Activated CD4-positive, alpha-beta T cell treated with anti-CD3 and anti-CD28 coated beads, Interleukin-2, amount 10 ng/mL, durations not matched to agents 24 days and 14 days (primary cell): ENCODE measurements at places on chromosomes 5 and 9.
A peak's percentile ranks its signal among the peaks of the same experiment; 100 is the strongest.

DNA sequence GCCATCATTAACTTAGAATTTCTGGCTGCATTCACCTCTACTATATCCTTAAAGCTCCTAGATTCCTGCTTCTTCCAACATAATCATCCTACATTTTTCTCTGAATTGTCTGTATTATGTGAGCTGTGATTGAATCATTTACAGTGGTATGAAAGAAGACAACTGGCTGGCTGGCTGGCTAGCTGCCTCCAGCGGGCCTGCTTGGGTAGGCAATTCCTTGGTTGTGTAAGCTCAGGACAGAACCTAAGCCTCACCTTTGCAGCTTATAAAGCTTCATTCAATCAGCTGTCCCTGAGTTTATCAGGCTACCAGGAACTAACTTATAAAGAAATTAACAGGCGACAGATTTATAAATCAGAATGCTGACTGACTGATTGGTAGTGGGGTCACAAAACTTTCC, 162.7 kb upstream of the NR3C1 start:
- H3K27ac ChIP-seq, result no peak overlapping the region
- no peak for DNase-seq
- H3K4me1 ChIP-seq, result no peaks in the 10 kb centered on the region
- no peaks in the 10 kb centered on the region for H3K27me3 ChIP-seq
- no peak overlapping the region for H3K4me3 ChIP-seq

DNA sequence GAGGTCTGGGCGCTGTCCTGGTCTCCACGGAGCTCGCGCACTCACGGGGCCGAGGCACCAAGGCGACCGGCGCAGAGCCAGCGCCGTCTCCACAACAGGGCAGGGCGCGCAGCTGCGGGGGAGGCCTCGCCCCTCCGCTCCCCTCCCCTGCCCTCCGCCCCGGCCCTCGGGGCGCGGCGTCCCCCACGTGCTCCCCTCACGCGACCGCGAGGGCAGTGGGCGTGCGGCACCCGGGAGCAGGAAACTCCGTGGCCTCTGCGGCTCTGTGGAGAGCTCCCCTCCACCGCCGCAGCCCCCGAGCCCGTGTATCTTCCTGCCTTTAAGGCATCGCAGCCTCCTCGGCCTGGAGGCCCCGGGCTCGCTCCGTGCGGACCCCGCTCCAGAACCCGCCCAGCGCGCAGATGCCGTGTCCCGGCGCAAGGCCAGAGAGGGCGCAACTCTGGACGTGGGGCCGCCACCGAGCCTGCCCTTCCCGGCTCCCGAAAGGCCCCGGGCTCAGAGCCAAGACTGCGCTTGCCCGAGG, 708 bp upstream of the TUBB4B start:
- H3K4me1 ChIP-seq, result peaks cover 19% of the 10 kb centered on the region
- peaks cover 2% of the 10 kb centered on the region for H3K27me3 ChIP-seq
- peaks cover 28% of the 10 kb centered on the region for H3K36me3 ChIP-seq
- peak overlapping the region; percentile 53 for H3K27ac ChIP-seq
- peak overlapping the region; percentile 90 for H3K4me3 ChIP-seq

- no peak for DNase-seq
- H3K27me3 ChIP-seq, result no peaks in the 10 kb centered on the region
- no peak overlapping the region for H3K4me3 ChIP-seq
Observed at GRCh38 chr9:116219686-116220085, 66.1 kb downstream of the PAPPA start.

DNA sequence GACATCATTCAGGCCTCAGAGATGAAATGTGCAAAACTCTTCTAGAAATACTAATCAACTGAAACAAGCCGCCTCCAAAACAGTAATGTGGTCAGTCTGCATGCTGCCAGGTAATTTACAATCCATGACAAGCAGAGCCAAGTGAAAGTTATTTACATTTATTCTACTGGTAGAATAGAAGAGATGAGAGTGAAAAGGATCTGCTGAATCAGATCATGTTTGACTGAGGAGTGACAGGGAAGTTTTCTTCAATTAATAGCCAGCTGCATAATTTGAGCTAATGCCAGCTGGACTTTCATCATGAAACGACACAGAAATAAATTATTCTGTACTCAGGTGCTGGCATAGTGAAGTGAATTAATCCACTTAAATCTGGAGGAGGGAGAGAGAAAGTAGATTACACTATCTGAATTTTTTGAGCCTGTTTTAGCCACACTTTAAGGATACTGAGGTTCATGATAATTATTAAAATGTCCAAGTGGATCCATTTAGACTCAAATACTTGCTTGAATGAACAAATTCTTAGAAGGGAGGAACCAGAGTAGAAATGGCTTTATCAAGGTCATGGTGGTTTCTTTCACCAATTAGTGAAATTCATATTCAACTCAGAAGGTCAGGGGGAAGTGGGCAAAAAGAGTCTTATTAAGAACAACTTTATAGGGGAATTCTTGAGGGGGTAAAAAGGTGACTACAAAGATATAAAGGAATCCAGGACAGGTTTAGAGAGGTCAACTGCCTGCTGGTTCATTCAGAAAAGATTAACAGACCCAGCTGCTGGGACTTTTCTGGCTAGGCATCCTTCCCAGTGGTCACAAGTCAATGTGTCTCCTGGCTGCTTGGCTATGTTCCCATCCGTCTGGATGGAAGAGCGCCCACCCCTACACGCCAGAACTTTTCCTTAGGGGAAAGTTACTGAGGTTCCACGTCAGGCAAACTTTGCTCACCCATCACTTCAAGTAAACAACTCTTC, 350.4 kb downstream of the PDE4D start:
- H3K27ac ChIP-seq, result no peak overlapping the region
- H3K4me1 ChIP-seq, result no peaks in the 10 kb centered on the region
- no peaks in the 10 kb centered on the region for H3K36me3 ChIP-seq

- no peaks in the 10 kb centered on the region for H3K36me3 ChIP-seq
- no peak overlapping the region for H3K4me3 ChIP-seq
- peaks cover 4% of the 10 kb centered on the region for H3K27me3 ChIP-seq
- no peaks in the 10 kb centered on the region for H3K4me1 ChIP-seq
Observed at GRCh38 chr5:42691413-42691937, 65.1 kb upstream of the CCDC152 start.

- peaks cover 25% of the 10 kb centered on the region for H3K27me3 ChIP-seq
- no peak for DNase-seq
- no peaks in the 10 kb centered on the region for H3K4me1 ChIP-seq
- no peak overlapping the region for H3K4me3 ChIP-seq
- no peaks in the 10 kb centered on the region for H3K36me3 ChIP-seq
Observed at GRCh38 chr9:6128030-6128429, 87.6 kb upstream of the IL33 start.

DNA sequence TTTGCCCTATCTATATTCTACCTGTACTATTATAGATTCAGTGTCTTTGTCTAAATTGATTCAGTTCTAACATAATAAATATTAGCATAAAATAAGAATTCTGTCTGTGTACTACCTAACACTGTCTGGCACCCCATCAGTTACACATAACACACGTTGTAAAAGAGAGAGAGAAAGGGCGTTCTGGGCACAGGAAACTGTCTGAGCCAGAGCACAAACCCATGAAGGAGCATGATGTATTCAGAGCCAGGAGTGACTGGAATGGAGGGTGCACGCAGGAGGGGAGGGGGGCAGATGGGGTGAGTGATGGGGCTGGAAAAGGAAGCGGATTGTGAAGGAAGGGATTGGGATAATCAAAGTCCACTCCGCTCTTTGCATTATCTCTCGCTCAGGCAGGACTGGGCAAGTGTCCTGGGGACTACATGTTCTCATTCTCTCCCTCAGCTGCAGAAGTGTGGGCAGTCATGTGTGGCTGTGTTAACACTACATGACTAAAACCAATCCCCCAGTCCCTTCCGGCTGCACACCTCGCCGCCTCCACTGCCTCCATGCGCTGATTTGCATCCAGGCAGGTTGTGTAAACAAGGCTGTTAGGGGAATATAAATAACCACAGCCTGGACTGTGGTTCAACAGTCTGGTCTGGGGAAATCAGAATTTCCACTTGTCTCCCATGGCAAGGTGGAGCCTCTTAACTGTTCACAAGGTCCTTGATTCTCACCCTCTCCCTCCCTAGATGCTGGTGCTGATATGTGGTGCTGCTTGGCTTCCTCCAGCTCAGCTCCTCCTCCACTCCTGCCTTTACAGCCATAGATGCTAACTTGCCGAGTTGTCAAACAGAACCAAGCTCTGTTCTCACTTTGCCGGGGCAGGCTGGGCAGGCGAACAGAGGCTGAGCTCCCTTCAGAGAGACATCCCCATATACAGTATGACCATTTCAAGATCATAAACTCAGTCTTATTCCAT, 367.5 kb upstream of the BRINP1 start:
- no peak overlapping the region for H3K4me3 ChIP-seq
- no peaks in the 10 kb centered on the region for H3K4me1 ChIP-seq
- no peak for DNase-seq
- no peak overlapping the region for H3K27ac ChIP-seq
- no peaks in the 10 kb centered on the region for H3K36me3 ChIP-seq

DNA sequence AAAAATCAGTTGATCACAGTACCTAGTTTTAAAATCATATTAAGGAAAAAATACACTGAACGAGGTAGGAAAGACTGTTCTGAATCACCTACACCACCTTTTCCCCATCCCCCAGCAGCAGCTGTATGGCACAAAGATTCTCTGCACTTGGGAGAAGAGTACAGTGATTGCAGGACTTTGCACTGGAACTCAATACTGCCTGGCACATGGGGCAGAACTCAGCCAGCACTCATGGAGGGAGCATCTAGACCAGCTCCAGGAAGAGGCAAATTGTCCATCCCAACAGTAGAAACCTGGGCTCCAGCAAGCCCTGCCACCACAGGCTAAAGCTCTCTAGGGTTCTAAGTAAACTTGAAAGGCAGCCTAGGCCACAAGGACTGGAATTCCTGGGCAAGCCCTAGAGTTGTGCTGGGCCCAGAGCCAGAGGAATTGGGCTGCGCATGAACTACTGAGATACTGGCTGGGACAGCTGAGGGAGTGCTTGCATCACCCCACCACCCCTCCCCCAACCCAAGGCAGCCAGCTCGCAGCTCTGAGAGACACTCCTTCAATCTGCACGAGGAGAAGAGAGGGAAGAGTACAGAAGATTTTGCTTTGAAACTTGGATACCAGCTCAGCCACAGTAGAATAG, 654.4 kb upstream of the CDH6 start:
- no peaks in the 10 kb centered on the region for H3K4me1 ChIP-seq
- H3K36me3 ChIP-seq, result no peaks in the 10 kb centered on the region
- DNase-seq, result no peak

- H3K27me3 ChIP-seq, result no peaks in the 10 kb centered on the region
- DNase-seq, result no peak
- H3K4me1 ChIP-seq, result peaks cover 7% of the 10 kb centered on the region
- H3K36me3 ChIP-seq, result peaks cover 46% of the 10 kb centered on the region
- no peak overlapping the region for H3K27ac ChIP-seq
Observed at GRCh38 chr5:113005454-113005853, 28.9 kb downstream of the DCP2 start.

DNA sequence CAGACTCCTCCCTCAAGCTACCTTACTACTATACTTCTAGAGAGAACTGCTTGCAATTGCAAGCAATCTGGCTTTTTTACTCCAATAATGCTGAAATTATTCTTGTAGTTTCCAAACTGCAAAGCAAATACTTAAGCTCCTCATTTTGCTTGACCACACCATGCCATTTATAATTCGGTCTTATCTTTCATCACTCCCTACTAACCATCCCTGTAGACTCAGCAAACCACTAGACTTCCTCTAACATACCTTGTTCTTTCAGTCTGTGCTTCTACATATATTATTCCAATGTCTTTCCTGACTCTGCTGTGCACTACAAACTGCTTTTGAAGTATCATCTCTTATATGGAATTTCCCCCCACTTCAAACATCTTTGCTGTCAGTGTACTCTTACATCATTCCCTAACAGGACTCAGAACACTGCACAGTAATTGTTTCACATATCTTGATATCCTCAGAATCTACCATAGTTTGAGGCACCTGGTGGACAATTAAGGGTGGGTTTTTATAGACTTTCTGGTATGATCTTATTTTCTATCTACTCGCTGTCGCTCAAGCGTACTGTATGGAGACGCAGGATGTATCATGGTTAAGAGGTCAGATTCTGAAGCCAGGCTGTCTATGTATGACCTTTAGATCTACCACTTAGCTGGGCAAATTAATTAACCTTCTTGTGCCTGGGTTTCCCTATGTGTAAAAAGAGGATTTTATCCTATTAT, 2.8 kb downstream of the IL6ST start:
- DNase-seq, result no peak
- peaks cover 61% of the 10 kb centered on the region for H3K4me1 ChIP-seq
- H3K4me3 ChIP-seq, result peak overlapping the region; percentile 93
- H3K27ac ChIP-seq, result peak overlapping the region; percentile 20
- no peaks in the 10 kb centered on the region for H3K27me3 ChIP-seq
- H3K36me3 ChIP-seq, result peaks cover 32% of the 10 kb centered on the region
